ENCODE measurements at places on chromosomes 3 and 15.

DNA sequence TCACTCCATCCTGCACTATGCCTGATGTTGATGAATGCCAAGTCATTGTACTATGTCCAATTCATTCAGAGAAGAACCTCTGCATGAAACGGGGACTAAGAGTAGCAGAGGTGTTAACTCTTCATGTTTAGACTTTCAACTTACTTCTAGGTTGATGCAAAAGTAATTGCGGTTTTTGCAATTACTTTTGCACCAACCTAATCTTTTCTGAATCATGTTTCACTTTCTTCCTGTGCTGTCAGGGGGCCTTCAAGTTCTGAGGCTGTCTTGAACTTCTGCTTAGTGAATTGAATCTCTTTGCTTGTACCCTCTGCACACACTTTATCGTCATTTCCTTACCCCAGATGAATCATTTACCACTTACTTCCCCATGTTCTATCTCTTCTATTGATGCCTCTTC lies 636.2 kb downstream of the NAALADL2 start:
- DNase-seq, result no peak

- no peak for DNase-seq
Measured at GRCh38 chr3:38114875-38115644, 21.9 kb downstream of the ACAA1 start.

DNA sequence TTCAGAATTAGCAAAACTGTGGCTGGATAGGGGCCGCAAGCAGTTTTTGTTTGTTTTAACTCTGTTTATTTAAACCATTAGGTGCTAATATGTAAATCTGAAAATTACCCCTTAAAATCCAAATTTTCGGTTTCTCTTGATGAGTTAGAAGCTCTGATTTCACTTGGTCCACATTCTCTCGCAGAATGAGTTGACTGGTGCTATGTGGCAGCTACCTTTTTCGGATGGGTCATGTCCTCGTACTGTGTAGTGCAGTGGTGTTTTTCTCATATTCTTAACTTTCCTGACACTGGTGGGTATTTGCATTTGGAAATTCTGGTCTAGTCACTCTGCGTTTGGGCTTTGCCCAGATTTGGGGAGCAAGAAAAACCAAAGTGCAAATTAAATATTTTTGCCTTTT lies 87.1 kb downstream of the DIPK2A start:
- no peak for DNase-seq

GRCh38 chr3:68972358-68972979 lies 40.1 kb upstream of the TAFA4 start:
- no peak for DNase-seq

- no peak for DNase-seq
Measured at GRCh38 chr15:69060041-69060481, 45.6 kb downstream of the NOX5 start.

DNA sequence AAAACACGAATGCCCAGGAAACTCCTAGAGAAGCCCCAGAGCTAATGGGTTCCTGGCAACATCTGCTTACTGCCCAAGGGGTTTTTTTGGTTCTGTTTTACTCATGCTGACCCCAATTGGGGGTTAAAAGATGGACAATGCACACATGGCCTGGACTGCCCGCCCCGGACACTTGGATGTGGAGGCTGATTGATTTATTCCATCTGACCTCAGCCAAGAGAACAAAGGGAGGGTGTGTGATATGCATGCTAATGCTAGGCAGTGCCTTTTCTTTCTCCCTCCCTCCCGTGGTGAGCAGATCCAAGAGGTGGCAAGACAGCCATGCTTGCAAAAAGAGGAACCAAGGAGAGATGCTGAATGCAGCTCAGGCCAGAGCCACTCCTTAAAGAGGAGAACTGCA lies 3.3 kb upstream of the LRTM1 start:
- DNase-seq, result no peak

- no peak for DNase-seq
Measured at GRCh38 chr3:186931532-186932280, 1.4 kb downstream of the ST6GAL1 start.

DNA sequence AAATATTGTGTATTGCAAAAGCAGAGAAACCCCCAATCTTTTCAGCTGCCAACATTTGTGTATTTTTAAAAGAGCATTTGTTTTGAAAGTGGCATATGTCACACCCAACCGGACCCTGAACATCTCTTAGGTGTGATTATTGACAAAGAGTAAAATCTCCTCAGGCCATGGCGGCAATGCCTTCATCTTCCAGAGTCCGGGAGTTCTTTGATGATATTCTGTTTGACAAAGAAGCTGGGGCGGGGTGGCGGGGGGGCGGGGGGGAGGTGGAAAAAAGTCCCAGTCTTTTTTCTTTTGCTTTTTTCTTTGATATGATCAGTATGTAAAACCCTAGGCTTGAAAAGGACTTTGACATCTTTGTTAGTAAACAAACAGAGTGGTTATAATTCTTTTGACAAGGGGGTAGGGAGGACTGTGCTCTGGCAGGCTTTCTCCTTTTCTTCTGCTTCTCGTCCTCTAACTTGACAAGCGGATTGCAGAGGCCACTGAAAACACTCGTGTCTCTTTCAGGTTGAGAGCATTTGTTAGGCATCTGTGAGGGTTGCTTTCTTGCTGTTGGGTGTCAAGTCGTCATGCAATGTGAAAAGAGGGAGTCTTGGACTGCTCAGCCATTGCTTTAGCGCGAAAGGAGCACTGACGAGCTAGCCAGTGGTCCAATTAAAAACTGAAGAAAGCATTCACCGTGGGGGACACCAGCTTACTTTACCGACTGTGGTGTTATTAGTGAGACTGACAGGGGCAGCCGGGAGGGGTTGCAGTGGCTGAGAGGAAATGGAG lies 243.2 kb downstream of the NSUN3 start:
- no peak for DNase-seq

GRCh38 chr3:159731254-159731653 lies 257.4 kb upstream of the IL12A start:
- DNase-seq, result no peak

DNA sequence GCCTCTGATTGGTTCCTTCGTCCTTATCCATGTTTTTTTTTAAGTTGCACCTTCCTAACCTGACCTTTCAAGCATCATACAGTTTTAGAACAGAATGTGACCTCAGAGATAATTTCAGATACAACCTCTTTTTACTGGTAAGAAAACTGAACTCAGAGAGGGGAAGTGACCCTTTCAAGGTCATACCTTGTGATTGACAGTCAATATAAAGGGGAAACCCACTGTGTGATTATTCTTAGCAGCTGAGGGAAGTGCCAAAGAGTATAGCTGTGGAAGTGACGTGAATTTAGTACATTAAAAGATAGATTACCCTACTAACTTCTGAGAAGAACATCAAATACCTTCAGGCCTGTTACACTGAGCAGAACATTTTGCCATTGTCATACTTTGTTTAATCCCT lies 319.4 kb downstream of the NEK10 start:
- no peak for DNase-seq

- no peak for DNase-seq
Measured at GRCh38 chr15:89361451-89362202, 27.0 kb upstream of the POLG start.

GRCh38 chr3:135090020-135090717 lies 295.1 kb downstream of the EPHB1 start:
- DNase-seq, result no peak

DNA sequence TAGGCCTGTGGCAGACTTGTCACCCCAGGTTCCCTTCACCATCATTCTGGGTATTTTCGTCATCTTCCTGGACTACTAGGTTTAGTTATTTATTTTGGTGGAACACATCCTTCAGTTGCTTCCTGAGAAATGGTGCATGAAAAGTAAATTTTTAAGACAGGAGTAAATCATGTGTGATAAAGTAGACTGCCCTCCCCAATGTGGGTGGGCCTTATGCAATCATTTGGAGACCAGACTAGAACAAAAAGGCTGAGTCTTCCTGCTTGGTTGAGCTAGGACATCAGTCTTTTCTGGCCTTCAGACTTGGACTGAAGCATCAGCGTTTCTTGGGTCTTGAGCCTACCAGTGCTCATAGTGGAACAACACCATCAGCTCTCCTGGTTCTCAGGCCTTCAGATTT lies 50.7 kb upstream of the SLC2A2 start:
- DNase-seq, result no peak

GRCh38 chr3:131326307-131326706 lies 55.3 kb upstream of the NUDT16 start:
- DNase-seq, result no peak

GRCh38 chr15:70077188-70078147 lies 20.2 kb downstream of the TLE3 start:
- no peak for DNase-seq

GRCh38 chr3:45948311-45948781 lies 5.1 kb downstream of the CXCR6 start:
- DNase-seq, result no peak

GRCh38 chr15:91784973-91785709 lies 68.4 kb upstream of the SLCO3A1 start:
- DNase-seq, result no peak

DNA sequence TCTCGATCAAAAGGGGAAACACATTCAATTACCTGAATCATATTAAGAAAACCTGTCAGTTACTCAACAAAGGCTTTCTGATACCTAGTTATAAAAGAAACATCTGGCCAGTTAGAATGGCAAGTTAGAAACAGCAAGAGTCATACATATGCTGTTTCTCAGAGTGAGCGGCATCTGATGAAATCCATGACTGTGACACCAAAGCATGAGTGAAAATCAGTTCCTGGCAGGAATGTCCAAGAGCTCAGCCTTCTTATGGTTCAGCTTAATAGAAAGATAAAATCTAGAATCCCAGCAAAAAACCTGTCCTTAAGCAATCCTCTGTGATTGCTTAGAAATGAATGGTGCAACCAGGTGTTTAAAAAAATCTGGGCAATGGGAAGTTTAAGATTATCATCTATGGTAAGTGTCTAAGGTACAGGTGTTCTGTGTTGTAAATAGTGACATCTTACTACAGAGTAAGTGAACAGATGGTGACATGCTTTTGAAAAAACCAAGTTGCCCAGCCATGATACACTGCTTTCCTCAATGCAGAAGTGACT lies 18.8 kb downstream of the B4GALT4 start:
- DNase-seq, result no peak

- DNase-seq, result no peak
Measured at GRCh38 chr3:153315781-153316180, 153.8 kb downstream of the RAP2B start.

DNA sequence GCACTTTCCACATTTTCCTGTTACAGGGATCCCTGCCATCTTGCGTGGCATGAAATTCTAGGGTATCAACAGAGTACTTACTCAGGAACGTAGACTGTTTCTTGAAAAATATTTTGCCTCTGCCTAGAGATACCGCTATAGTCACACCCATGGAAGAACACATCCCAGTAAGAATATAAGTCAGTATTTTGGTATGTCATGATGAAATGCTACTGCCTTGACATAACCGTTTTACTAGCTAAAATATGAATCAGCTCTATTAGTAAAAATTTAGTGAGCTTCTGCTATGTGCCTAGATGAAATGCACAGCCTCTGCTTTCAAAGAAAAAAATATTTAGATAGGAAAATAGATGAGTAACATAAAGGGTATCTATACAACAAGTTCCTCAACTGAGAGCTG lies 276.4 kb downstream of the TBC1D5 start:
- no peak for DNase-seq

GRCh38 chr3:18778598-18778997 lies 353.5 kb upstream of the SATB1 start:
- no peak for DNase-seq

- no peak for DNase-seq
Measured at GRCh38 chr3:14849638-14850230, 31.0 kb downstream of the FGD5 start.

DNA sequence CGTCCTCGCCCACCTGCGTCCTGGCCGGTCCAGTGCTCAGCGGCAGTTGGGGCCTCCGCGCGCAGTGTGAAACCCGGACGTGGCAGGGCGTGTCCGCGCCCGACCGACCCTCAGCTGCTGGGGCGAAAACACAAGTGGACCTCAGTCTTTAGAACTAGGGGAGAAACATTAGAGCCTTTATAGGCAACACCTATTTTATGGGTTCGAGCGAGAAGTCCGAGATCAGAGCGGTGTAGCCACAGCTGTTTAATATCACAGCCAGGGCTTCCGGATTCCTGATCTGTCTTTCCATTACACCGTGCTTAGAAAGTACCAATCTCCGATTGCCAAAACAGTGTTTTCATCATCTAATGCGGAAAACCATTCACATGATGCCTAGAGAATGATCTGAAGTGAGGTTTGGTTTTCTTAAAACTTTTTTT lies 506 bp downstream of the RAD51 start:
- DNase-seq, result no peak

GRCh38 chr15:56038015-56038414 lies 44.6 kb upstream of the NEDD4 start:
- no peak for DNase-seq

- no peak for DNase-seq
Measured at GRCh38 chr3:148778926-148779325, 48.7 kb upstream of the CPB1 start.

GRCh38 chr3:125644036-125645005 lies 49.0 kb upstream of the OSBPL11 start:
- no peak for DNase-seq

- DNase-seq, result no peak
Measured at GRCh38 chr15:96495386-96495785, 164.9 kb downstream of the NR2F2 start.

GRCh38 chr3:58074116-58074715 lies 66.0 kb downstream of the FLNB start:
- DNase-seq, result no peak

DNA sequence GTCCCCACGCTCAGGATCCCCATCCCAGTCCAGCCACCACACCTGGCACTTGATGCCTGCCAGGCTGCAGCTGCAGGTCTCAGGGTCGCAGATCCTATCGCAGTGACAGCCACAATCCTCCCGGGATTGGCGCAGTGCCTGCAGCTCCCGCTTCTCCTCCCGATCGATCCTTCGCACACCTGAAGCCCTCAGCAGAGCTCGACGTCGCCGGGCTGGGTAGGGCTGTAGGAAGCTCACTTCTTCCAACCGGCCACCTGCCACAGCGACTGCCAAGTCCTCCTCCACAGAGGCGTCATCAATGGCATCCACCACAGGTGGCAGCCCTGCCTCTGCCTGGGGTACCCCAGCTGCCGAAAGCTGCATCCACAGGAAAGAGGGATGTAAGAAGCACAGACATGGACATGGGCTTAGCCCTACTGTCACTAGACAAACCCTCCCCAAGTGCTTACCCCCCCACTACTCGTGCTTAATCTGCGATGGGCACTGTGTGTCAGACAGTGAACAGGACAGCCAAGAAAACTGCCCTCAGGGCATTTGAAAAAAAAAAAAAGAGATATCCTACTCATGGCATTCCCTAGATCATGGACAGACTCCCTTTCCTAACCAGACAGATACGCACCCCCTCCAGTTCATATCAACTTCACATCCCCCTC lies 9.2 kb downstream of the CSRNP1 start:
- DNase-seq, result peak; percentile 48

GRCh38 chr15:97972366-97972765 lies 11.9 kb downstream of the ARRDC4 start:
- DNase-seq, result no peak

GRCh38 chr15:92226020-92226612 lies 167.6 kb upstream of the ST8SIA2 start:
- no peak for DNase-seq

DNA sequence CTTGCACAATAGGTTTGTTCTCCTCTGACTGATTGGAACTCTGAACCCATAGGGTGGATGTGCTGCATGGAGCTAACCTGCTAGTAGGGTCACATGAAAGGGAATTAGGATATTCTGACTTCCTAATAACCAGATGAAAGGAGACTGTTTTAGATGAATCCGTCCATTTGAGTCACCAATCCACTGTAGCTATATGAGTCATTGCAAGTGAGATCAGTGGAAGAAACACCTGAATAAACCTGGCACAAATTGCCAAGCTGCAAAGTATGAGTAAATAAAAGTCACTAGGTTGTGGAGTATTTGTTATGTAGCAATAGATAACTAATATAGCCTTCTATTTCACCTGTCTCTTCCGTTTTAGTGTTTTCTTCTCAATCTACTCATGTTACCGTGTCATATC lies 584.4 kb downstream of the PDCD6IP start:
- no peak for DNase-seq

- DNase-seq, result no peak
Measured at GRCh38 chr3:24004171-24004938, 59.3 kb downstream of the NR1D2 start.

All from NCI-H2081 treated with DMSO at 0.1 percent for 48 hours (cell line).